ENCODE measurements at places on chromosomes 6 and 20.

- no peak for DNase-seq
Observed at GRCh38 chr20:53937929-53938367, 132.4 kb downstream of the BCAS1 start.

- DNase-seq: no peak
Observed at GRCh38 chr6:42017021-42017643, 33.2 kb upstream of the TAF8 start.

DNA sequence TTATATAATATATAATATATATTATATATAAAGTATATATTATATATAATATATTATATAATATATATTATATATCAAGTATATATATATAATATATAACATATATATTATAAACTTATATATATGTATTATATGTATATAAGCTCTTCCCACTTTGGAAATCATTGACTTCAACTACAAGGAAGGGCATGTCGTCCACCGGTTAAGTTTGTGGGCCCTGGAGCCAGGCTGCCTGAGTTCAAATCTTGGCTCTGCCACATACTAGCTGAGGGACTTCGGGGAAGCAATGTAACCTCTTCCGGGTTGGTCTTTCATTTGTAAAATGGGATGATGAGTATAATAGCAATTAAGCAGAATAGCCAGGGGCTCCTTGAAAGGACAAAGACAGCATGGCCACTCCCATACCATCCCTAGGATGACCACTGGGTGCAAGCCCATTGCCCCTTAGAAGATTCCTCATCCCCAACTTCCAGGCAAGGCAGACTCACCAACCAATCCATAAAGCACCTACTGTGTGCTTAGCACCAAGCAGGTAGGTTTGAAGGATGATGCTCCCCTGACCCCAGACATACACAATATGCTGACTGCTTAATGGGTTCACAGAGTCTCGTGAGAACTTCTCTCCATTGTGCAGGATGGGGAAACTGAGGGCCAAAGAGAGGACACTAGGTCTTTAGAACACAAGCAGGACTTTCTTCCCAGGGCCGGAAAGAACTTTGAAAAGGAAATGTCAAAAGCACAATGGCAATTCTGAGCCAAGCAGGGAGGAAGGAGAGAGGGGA lies 163.2 kb downstream of the MRPL14 start:
- DNase-seq: no peak

DNA sequence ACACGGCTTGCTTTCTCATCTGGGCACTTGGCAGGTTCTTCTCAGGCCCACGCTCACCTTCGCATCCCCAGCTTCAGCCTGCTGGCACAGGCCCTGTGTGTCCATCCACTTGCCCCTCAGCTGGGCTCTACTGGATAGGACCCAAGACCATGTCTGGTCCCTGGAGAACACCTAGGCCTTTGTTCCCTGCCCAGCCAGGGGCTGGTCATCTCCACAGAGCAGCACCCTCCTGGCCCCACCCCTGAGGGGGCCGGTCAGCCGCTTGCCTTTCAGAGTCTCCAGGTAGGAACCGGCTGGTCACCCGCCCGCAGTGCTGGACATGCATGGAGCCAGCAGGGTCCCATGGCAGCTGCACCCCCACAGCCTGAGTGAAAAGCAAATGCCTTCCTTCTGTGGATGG lies 191.2 kb downstream of the SYNDIG1 start:
- DNase-seq: no peak

GRCh38 chr6:72742001-72742673 lies 120.3 kb downstream of the KCNQ5 start:
- DNase-seq: no peak

DNA sequence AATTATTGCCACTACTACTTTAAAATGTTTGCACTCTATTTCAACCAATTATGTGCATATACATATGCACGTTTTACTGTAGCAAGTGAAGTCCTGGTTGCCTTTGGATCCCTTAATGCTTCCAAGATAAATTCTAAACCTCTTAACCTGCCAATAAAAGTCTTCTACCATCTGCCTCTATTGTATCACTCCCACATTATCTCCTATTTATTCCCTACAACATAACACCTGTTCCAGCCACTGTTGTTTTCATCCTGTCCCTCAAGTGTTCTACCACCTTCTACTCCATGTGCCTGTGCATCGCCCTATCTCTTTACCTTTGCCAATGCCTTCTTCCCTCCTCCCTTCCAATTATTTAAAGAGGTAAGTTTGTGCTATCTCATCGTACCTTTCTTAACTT lies 499.0 kb upstream of the RNF217 start:
- DNase-seq: no peak

- DNase-seq: no peak
Observed at GRCh38 chr6:150767571-150768018, 97.9 kb upstream of the MTHFD1L start.

GRCh38 chr6:114940181-114940580 lies 597.4 kb upstream of the HS3ST5 start:
- DNase-seq: no peak
